ENCODE measurements at places on chromosomes 3 and 15.

DNA sequence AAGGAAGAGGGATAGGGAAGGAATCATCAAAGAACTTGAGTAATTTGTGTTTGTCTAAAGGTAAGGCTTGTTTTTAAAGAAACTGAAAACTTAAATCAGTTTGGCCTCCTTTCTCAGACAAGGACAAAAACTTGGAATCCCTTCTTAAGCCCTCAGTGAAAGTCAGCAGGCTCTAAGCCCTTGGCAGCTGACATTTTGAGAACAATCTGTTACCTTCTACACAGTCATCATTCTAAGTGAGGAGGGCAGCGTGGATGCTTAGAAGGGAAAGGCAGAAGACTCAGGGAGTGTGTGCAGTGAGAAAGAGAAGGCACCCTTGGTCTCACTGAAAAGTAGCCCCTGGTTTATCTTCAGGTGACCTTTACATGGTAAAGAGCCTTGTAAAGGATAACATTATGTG lies 10.8 kb downstream of the HSPBAP1 start:
- DNase-seq: peak; percentile 28

GRCh38 chr3:377158-377561 lies 180.6 kb downstream of the CHL1 start:
- DNase-seq: no peak

GRCh38 chr3:58161435-58162398 lies 49.1 kb downstream of the DNASE1L3 start:
- DNase-seq: no peak

- no peak for DNase-seq
These were observed 95.7 kb upstream of the CHRM5 start for GRCh38 chr15:33872416-33873106.

DNA sequence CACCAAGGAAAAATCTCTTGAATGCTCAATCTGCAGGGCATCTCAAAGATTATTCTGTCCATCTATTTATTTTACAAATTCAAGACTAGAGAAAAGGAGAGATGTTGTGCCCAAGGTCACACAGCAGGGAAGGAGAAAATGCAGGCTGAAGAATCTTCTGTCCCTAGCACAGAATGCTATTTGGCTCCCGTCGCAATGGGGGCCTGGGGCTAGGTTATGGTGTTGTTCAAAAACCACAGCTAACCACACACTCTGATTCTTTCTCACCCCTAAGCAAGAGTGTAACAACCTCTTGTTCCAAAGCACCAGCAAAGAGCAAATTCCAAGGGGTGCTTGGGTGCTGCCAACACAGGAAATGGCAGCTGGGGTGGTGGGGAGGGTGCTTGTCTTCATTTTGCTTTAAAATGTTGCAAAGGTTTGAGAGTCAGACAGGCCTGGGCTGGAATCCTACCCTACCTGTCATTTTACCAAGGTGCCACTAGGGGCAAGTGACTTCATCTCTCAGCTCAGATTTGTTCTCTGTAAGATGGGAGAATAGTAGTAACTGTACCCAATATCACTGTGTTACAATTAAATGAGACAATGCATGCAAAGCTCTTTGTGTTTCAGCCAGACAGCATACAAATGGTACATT lies 112.5 kb downstream of the ADAMTS9 start:
- DNase-seq: no peak

- no peak for DNase-seq
These were observed 32.6 kb downstream of the MAGEF1 start for GRCh38 chr3:184679056-184679816.

- DNase-seq: no peak
These were observed 53.7 kb upstream of the KY start for GRCh38 chr3:134704556-134704955.

- DNase-seq: no peak
These were observed 142.5 kb upstream of the EIF1B start for GRCh38 chr3:40166997-40167396.

Measured in D721Med (cell line).